ENCODE measurements at places on chromosomes 6 and 20. TPM values are rescaled to one million over a fixed set of nuclear protein-coding genes. Genes with fewer than 3 reads are reported as not detected.

GRCh38 chr6:16762550-16763477 is 1.6 kb upstream of the ATXN1 start:
- DNase-seq: peak; percentile 56

DNA sequence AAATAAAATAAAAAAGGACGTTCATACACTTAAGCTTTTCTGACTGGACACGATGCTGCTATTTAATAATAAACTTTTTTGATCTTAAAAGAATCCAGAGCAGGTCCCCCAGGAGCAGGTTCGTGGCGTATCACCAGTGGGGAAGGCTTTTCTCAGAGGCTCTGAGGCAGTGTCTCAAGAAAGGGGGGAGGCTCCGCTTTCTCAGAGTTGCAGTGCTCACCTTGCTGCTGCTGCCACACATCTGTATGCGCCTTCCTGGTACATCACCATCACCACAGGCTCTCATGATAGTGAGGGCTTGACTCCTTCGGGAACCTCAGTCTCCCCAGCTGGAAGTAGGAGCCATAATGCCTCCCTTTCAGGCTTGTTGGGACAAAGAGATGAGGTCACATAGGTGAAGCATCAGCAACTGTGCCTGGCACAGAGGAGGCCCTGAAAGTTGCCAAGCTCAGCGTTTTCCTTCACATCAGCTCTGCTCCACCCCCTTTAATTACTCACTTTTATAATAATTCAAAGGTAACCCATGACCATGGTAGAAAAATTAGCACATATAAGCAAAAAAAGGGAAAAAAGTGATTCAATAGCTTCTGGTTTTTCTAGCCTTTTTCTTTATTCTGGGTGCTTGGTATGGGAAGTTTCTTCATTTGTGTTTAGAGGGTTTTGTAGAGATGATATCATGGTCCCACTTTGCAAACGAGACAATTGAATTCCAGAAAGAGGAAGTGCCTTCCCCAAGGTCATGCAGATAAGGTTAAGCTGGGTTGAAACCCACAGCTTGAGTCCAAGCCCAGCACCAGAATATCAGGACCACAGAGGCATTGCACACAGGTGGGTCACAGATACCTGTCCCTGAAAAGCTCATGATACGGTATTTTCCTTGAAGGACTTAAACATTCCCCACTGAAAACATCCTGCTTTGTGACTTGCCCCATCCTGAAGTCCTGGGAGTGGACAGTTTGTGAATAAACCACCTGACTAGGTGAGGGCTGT is 24.5 kb downstream of the SRSF3 start:
- no peak for DNase-seq

DNA sequence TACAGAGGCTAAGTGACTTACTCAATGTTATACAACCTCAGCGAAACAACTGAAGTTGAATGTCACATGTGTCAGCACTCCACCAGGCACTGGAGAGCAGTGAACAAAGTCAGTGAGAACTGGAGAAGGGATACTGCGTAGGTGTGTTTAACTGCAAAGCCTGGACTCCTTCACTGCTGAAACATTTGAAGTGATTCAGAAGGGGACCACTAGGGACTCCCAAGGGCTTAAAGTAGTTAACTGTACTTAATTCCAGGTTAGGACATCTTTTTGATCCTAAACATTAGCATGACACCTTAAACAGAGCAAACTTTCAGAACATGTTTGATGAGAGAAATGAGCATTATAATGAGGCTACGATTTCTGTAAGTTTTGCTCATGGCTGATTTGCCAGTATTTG is 45.0 kb upstream of the ZBTB24 start:
- no peak for DNase-seq

- no peak for DNase-seq
Observed at GRCh38 chr6:2663123-2663522, 87.6 kb downstream of the MYLK4 start.

The NECAB3 gene
- total RNA-seq: 37.3 TPM

The NNAT gene
- 6.3 TPM for total RNA-seq

The LY6G6C gene
- total RNA-seq: not detected

The APCDD1L gene
- total RNA-seq: 1.1 TPM

Measured in mucosa of gallbladder (tissue), 1 donor.